ENCODE measurements at places on chromosomes 16 and 17.
A peak's percentile ranks its signal among the peaks of the same experiment; 100 is the strongest.

DNA sequence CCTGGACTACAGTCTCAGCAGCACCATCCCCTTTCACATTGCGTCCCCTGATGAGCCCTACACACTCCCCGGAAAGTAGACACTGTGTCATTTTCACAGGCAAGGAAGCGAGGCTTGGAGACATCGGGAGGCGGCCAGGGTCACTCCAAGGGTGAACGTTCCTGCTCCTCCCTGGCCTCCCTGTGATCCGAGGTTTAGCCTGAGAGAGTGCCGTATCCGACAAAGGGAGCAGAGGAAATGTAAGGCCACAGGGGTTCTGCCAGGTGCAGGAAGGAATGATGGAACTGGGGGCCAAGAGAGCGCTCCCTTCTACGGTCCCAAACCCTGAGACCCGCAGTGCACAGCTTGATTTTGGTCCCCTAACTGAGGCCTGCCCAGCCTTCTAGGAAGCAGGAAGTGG lies 8.0 kb upstream of the PIK3R6 start:
- no peak for DNase-seq

GRCh38 chr16:6482696-6483468 lies 849.8 kb upstream of the RBFOX1 start:
- DNase-seq = no peak

- no peak for DNase-seq
Measured at GRCh38 chr17:43570518-43570928, 24.4 kb upstream of the ETV4 start.

DNA sequence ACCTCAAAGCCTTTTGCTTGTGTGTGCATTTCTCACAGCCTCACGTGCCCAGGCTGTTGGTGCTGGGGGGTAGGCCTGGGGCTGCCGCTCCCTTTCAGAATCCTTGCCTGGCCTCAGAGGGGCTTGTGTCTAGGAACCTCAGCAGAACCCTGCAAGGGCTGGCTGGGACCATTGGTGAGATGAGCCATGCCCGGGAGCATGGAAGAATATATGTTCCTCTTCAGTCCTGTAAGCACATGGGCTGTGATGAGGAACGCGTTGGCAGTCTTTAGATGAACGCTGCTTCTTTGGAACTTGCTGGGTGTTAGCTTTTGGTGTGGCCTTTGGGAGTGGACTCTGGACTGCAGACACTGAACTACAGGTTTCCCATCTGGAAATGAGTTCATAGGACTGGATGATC lies 32.0 kb upstream of the SLC5A10 start:
- no peak for DNase-seq

- DNase-seq = no peak
Measured at GRCh38 chr16:17377360-17378324, 93.1 kb downstream of the XYLT1 start.

- DNase-seq = peak; percentile 83
Measured at GRCh38 chr17:29568331-29569244, at the start of gene TP53I13. Gene TP53I13, plus strand, starts transcription at chr17:29568701. Its CDS starts 58 bp downstream, at chr17:29568759.

DNA sequence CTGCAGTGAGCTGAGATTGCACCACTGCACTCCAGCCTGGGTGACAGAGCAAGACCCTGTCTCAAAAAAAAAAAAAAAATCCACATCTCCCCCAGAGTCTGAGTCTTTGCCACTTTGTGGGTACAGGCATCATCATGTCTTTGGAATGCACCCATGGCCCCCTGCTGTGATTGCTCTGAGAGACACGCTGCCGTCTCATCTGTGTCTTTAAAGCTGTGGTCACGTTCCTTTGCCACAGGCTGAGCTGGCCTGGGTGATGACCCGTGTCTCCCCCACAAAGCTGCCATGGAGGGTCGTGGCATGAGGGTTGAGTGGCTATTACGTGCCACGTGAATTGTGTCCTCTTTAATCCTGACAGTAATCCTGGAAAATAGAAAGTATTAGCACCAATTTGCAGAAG lies 20.2 kb downstream of the CRISPLD2 start:
- DNase-seq = no peak

DNA sequence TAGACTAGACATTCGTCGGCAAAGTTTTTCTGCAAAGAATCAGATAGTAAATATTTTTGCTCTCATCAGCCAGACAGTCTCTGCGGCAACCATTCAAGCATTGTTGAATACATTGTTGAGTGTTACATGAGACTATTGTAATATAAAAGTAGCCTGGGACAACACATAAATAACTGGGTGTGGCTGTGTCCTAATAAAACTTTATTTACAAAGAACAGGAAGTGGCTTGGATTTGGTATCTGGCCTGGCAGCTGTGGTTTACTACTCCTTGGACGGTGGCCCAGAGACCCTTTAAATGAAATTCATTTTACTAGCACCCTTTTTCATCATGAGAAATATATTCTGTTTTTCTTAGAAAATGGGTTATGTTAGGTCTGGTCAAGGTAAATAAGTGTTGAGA lies 297.2 kb downstream of the WWOX start:
- no peak for DNase-seq

GRCh38 chr17:9181640-9182039 lies 160.3 kb downstream of the NTN1 start:
- no peak for DNase-seq

GRCh38 chr16:88957887-88958577 lies 19.0 kb downstream of the CBFA2T3 start:
- DNase-seq = no peak

- no peak for DNase-seq
Measured at GRCh38 chr16:69166946-69167930, 19.7 kb upstream of the SNTB2 start.

- no peak for DNase-seq
Measured at GRCh38 chr16:59740858-59741257, 1006.7 kb upstream of the GOT2 start.

DNA sequence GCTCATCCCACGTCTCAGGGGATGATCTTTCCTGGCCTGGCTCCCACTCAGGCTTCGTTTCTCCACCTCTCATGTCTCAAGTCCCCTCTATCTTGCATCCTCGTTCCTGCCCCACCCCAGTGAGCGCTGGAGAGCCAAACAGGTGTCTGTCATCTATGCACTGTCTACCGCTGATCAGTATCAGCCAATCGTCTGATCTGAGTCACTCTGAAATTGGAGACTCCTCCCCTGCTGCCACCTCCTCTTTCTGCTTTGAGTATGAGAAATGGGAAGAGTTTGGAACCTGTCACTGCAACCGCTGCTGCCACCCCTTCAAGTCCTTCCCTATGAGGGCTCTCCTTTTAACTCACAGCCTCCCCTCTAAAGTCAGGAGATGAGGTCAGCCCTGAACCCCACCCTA lies 28.0 kb downstream of the FZD2 start:
- DNase-seq = no peak

DNA sequence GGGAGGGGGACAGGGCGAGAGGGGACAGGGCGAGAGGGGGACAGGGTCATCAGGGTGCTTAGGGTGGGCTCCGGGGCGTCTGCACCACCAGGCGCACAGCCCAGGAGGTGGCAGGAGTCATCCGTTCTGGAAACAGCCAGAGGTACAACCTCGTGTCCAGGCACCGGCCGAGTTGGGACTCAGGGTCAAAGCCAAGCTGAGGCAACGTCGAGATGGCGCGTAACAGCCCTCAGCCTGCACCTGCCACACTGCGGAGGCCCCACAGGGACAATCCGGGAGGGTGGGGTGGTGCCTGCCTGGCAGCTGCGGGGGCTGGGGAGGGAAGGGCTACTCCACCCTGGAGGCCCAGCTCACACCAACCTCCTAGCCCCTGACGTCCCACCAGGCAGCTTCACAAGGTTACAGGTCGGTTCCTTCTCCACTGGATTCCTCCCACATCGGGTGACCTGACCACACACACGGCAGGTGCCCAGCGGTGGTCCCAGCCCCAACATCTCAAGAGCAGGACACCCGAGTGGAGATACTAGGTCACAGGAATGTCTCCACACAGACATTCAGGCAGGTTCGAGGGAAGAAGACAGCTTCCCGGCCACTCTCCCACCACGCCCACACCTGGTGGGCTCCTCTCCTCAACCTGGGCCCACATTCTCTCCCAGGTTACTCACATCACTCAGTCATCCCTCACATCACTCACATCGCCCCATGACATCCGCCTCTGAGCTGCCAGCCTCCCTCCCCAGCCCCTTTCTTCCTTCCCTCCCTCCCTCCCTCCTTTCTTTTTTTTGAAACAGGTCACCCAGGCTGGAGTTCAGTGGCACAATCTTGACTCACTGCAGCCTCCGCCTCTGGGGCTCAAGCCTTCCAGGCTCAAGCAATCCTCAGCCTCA lies 47.3 kb downstream of the RPH3AL start:
- DNase-seq = no peak

DNA sequence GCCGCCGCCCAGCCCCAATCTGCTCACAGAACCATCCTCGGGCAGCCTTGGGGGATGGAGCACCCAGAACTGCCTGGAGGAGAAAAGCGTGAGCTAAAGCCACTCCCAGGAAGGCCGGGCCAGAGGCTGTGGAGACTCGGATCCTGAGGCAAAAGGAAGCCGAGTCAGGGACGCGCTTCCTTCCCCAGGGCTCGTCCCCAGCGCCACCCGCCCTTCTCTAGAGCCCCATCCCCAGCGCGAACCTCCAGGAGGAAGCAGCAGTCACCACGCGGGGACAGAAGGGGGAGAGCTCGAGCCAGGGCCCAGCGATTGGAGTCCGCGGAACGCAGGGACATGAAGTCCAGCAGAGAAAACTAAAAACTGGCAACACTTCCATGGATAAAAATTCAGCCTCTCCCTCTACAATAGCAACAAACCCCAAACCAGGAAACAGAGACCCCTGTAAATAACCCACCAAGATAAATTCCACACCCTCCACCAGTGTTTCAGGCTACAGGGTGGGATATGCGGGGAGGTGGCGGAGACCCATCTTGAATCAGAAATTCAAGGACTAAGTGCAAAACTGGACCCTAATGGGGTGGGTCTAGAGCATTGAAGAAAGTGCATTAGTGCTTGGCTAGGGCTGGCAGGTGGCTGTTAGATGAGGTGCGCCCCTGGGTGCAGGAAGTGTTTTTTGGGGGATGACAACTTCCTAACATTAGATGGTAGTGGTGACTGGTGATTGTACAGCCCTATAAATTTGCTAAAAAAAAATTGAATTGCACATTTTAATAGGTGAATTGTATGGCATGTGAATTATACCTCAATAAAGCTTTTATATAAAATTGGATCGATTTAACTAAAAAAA lies 116.1 kb upstream of the METRNL start:
- DNase-seq = no peak

- no peak for DNase-seq
Measured at GRCh38 chr17:82816358-82816757, 23.5 kb downstream of the ZNF750 start.

DNA sequence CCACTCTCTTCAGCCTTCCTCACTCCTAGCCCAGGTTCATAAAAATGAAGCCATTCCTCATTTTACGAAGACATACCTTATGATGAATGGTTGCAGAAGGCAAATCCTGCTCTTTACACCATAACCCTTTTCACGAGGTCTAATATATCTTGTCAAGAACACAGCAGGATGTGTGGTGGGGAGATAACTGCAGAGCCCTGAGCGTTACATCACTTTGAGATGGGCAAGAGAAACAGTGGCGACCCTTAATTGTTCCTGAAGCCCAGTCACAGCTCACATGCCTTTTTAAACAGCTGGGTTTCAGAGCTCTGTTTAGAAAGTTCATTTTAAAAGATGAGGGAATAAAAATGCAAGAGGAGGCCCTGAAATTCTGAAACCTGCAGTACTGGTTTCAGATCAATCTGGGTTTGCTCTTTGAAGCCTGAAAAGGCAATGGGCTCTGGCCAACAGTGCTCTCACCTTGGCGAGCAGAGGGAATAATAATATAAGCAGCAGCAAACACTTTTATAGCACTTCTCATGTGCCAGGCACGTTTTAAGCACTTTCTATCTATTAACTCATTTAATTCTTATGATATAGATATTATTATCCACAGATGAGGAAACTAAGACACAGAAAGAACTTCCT lies 2.9 kb downstream of the FAM117A start:
- no peak for DNase-seq

DNA sequence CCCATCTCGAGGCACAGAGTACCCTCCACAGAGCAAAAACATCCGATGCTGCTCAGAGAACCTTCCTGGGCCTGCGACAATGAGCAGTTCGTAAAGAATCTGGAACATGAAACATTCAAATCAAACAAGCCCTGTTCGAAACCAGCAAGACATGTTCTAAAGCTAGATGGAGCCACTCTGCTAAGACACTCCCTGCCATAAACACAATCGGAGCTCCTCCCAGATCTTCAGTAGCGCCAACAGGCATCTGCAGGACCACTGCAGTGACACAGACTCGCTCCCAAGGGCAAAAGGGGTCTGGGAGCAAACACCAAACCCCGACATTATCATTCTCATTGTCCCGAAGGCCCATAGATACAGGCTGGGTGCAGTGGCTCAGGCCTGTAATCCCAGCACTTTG lies 108.7 kb downstream of the ZFHX3 start:
- no peak for DNase-seq

DNA sequence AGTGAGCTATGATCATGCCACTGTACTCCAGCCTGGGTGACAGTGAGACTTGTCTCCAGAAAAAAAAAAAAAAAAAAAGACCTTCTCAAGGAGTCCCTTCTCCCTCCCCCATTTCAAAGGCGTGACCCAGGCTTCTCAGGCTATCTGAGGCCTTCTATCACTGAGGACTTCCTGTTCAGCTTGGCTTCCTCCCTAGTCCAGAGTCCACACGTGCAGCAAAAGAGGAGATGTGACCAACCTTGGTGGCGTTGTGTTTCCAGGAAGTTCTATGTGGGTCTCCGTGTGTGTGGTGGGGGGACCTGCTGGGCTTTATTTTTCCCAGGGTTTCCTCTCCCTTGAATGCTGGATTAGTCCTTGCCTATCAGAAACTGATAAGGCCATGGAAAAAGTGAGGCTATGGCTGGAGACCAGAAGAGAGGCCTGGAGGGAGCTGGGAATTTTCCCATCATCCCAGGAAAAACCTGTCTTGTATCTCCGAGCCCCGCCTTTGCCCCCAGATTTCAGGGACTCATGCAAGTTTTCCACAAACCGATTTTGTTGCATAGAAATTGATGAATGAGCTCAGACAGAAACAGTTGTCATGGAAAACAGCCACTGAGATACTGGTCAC lies 148.1 kb downstream of the SALL1 start:
- no peak for DNase-seq

DNA sequence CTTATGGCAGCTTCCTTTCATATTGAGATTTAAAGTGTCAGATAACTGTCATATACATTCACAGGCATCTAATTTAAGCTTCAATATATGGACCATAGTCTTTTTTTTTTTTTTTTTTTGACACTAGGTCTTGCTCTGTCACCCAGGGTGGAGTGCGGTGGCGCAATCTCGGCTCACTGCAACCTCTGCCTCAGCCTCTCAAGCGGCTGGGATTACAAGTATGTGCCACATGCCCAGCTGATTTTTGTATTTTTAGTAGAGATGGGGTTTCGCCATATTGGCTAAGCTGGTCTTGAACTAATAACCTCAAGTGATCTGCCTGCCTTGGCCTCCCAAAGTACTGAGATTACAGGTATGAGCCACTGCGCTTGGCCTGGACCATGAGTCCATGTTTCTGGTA lies 13.6 kb downstream of the CEP95 start:
- no peak for DNase-seq
